ENCODE measurements at places on chromosomes 7 and 10.

GRCh38 chr10:78955206-78955605, 113.6 kb upstream of the ZMIZ1 start:
- DNase-seq: no peak

- no peak for DNase-seq
Observed at GRCh38 chr10:76112826-76113150, 681.4 kb downstream of the LRMDA start.

DNA sequence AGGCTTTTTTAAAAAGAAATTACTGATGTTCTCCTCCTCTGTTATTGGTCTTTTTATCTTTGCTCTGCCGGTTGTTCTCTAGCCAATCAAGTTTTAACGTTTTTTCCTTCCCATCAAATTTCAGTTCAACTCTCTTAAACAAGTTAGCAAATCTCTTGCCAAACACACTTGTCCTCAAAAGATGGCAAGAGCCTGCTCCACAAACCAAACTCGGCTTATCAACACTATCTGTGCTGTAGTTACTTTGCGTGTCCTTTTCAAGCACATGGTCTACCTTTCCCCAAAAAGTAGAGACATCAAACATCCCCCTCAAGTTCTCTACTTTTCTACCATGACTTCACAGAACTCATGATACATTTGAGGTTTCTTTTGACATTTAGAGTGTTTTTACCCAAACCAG, 71.3 kb downstream of the OSBPL3 start:
- no peak for DNase-seq

- DNase-seq: no peak
Observed at GRCh38 chr7:88315522-88315921, 8.8 kb upstream of the STEAP4 start.

DNA sequence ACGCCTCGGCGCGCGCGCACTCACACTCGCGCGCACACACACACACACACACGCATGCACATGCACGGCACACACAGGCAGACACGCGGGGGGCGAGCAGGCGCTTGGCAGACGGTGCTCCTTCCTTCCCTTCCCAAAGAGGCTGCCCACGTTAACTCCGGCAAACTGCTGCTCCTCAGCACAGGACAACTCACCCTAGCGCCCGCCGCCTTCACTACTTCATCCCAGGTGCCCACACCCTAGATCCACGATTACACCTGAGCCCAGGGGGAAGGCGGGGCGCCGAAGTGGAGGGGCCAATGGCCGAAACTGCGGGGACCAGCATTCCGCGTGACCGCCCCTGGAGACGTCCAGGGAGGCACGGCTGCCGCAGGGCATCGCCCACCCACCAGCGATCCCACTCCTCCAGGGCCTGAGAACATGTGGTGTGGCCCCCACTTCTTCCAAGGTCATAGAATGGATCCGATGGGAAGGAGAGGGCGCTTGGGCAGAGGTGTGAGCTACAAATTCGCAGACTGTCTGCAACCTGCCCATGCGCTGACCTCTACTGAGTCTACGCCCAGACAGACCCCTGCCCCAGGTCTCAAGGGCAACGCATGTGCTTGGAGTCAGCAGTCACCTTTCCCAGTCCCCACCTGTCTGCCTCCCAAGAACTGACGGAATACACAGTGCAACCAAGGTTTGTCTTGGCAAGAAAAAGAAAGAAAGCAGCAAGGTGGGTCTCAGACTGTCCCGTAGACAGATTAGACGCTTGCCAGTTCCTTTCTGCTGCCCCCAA, 74.6 kb downstream of the CALN1 start:
- DNase-seq: no peak

GRCh38 chr10:88455831-88456230, 127.3 kb downstream of the RNLS start:
- no peak for DNase-seq

DNA sequence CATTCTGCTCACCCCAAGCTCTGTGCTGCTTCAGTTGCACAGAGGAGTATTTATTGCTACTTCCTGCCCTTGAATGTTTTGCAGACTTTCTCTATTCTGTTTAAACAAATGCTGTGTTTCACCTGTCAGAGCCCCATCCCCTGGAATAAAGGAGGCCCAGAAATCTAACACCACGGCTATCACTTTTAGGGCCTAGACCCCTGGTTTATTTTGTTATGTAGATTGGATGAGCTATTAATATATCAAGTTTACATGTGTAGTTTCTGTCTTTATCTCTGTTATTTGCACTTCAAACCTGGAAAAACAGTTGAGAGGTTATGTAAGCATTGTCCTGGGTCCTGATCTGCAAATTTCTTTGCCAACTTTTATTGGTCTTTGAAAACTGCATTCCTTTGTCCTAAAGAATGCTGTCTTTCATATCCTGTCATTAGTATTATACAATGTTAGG, 630.1 kb downstream of the PARD3 start:
- DNase-seq: no peak

DNA sequence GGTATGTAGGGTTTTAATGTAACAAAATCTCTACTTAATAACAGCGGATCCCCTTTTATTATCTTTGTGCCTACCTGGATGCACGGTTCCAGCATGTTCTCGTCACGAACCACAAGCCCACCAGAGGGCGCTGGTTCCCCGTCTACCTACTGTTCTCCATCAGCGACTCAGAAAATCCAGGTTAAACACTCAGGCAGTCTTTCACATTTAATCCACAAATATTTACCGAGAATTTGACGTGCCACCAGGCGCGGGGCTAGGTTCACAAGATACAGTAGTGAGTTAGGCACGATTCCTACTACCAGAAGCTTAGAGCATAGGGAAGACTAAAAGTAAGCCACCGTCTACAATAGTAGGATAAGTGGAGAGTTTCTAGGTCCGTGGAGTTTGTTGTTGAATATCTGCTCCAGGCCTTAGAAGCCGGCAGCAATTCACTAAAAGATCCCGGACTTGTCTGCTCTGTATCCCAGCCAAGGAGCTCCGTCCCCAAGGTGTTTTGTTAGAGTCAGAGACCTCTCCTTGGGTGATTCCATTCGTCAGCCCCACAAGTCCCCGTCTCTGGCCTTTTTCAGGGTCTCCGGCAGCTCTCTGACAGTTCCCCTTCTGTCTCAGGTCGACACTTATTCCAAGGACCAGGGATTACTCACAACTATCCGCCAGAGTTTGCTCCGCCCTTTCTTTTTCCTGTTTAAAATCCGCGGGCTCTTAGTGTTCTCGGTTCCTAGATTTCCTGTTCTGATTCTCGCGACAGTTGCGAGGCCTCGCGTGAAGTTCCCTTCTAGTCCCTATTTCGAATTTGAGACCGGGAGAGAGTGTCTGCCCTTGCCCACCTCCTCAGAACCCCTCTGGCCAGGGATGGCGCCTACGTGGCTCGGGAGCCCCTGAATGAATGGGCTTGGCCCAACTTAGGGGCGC, 1.5 kb upstream of the KAZALD1 start:
- peak; percentile 90 for DNase-seq

GRCh38 chr10:69731184-69731583, 70.5 kb upstream of the COL13A1 start:
- no peak for DNase-seq

DNA sequence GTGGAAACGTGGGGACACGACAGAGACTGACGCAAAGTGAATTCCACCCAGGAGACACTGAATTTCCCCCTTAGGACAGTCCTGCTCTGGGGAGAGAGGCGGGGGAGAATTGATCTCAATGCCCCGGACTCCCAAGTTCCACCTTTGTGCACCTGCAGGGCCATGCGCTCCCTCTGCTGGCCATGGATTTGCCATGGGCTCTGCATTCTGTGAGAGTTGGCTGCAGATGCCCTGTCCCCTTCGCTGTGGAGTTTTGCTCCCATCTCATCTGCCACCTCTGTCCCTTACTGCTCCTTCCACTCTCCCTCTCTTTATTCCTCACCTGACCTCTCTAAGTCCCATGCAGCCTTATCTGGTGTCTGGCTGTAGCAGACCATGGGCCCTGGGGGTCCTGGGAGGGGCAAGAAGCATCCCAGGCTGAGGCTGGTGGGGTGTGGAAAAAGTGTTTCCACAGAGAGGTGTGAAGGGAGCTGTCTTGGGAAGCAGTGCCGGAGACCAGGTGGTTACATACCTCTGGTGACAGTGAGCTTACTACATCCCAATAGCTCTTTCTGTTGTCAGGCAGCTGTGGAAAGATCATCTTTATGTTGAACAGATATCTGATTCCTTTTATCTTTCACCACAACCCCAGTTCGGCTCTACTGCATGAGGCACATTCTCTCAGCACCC, 14.3 kb downstream of the GHRHR start:
- no peak for DNase-seq

- DNase-seq: no peak
Observed at GRCh38 chr10:12250181-12250580, 54.2 kb downstream of the CDC123 start.

- DNase-seq: no peak
Observed at GRCh38 chr10:91049296-91049987, 128.6 kb upstream of the ANKRD1 start.

GRCh38 chr10:102240467-102241031, 763 bp downstream of the PITX3 start:
- no peak for DNase-seq

- no peak for DNase-seq
Observed at GRCh38 chr10:25616903-25617592, 317.0 kb upstream of the MYO3A start.

GRCh38 chr7:29955799-29956486, 33.7 kb downstream of the SCRN1 start:
- peak; percentile 6 for DNase-seq

GRCh38 chr7:43639858-43640491, 57.1 kb downstream of the STK17A start:
- no peak for DNase-seq

DNA sequence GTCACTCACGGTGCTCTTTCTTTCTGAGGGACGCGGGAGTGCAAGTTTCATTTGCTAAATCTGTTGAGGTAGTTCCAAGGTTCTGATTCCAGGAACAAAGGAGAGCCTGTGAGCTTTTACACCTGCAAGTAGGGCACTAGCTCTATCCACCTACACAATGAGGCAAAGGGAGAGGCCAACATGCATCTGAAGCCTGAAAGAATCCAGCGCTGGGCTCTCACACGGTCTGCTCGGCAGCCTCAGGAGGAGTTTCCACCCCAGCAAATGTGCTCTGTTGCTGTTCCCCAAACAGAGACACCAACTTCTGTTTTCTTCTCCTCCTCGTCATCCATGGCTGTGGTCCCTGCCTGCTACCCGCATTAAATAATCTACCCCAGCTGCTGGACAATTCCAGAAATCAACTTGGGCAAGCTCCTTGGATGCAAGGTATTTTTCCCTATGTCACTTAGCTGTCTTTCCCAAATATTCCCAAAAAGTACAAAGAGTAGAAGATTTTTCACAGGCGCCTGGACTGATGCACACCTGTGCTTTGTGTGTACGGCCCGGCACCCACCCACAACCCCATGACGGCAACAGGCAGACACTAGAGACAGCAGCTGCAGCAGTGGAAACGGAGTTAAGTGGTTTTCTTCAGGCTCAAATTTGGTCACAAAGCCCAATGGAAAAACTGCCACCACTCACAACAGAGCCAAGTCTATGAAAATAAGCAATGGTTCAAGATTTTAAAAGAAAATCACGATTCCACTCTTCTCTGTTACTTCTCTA, 176.8 kb downstream of the ZMYND11 start:
- no peak for DNase-seq

- peak; percentile 48 for DNase-seq
Observed at GRCh38 chr7:30938435-30939316, 25.1 kb upstream of the GHRHR start.

GRCh38 chr10:89001729-89002072, 11.1 kb downstream of the FAS start:
- DNase-seq: no peak

DNA sequence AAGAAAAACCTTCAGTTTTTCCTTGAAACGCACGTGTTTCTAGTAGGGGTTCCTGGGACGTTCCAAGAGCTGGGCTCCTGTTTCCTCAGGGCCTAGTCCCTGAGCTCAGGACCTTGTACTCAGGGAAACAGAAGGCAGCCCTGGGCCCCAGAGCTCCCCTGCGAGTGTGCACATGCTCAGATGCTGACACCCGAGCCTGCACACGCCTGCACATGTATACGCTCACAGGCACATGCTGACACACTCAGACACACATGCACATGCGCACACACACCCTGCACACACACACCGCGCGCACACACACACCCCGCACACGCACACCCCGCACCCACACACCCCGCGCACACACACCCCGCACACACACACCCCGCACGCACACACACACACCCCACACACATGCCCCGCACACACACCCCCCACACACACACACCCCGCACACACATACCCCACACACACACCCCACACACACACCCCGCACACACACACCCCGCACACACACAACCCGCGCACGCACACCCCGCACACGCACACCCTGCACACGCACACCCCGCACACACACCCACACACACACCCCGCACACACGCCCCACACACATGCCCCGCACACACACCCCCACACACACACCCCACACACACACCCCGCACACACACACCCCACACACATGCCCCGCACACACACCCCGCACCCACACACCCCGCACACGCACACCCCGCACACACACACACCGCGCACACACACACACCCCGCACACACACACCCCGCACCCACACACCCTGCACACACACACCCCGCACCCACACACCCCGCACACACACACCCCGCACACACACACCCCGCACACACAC, 52.2 kb downstream of the CALML3 start:
- no peak for DNase-seq

DNA sequence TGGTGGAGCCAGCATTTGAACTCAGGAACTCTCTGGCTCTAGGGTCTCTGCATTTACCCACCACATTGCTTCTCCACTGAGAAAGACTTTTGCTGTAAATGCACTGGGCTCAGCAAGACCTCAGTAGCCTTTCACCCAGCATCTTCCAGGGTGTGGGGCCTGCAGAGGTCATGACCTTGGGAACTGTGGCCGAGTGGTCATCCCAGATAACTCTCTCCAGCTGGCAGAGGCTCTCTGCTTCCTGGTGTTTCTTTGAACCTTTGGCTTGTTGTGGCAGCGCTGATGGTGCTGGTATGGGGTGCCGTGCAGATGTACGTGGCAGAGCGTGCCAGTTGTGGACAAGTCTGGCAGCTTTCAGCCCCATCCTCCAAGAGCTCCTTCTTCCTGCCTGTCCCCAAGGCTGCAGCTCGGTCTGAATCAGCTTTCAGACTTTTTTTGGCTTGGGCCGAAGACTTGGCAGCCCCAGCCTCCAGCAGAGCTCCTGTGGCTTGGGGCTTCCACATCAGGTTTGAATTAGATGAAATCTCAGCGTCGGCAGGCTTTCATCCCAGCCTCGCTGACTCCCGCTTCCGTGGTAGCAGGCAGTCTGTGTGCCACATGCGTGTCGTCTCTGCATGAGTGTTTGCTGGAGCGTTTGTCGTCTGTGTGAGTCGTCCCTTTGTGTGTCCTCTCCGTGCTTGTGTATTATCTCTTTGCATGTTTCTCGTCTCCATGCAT, 21.5 kb downstream of the ADAMTS14 start:
- DNase-seq: no peak

DNA sequence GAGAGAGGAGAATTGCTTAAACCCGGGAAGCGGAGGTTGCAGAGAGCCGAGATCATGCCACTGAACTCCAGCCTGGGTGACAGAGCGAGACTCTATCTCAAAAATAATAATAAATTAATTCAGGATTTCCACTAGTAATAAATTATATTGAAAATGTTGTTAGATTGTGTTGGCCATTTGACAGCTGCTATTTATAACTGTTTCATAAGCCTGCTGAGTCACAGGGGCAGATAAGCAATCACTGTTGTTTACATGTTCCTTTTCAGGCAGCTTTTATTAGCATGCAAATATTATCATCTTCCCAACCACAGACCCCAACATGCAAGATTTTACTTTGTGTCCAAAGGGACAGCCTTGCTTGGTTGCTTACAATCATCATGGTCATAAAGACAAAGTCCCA, 49.5 kb upstream of the ZNF138 start:
- no peak for DNase-seq

GRCh38 chr10:36075196-36075595, 433.1 kb upstream of the FZD8 start:
- no peak for DNase-seq

- DNase-seq: no peak
Observed at GRCh38 chr10:47183704-47184041, 116.3 kb upstream of the GDF10 start.

Data from CD4-positive, alpha-beta T cell treated with Interleukin-1 beta for 1 hour (primary cell).